Skeletal muscle cell (primary cell): ENCODE measurements at places on chromosomes 3 and 15.

DNA sequence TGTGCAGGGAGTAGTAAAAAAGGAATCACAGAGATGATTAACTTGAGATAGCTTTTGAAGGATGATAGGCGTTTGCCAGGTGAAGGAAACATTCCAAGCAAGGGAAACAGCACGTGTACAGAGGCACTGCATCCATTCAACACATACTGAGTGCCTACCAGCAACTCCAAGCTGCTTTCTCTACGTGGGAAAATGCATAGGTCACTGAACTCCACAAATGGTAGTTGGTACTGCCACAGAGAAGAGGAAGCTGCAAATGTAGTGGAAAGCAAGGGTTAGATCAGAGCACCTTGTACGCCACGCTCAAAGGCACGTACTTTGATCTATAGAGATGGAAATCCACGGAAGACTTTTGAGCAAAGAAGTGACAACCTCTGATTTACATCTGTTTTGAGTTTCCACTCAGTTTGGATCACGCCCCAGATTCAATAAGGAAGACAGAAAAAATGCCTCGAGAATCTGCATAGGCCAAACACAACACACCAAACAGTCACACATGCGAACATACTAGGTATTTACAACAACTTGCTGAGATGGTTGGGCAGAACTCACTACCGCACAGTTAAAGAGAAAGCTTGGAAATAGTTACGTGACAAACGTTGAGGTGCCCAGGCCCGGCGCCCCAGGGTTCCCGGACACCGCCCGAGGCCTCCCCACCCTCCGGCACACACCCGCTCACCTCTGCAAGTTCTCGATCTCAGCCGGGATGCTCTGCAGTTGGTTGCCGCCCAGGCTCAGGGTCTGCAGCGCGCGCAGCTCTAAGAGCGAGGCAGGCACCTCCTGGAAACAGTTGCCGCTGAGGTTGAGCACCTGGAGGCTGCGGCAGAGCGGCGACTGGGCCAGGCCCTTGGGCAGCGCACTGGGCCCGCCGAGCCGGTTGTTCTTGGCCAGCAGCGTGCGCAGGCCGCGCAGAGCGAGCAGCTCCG lies 826 bp downstream of the LRRC58 start:
- no peak for DNase-seq

GRCh38 chr3:150351398-150351797 lies 56.7 kb upstream of the TSC22D2 start:
- DNase-seq = no peak

DNA sequence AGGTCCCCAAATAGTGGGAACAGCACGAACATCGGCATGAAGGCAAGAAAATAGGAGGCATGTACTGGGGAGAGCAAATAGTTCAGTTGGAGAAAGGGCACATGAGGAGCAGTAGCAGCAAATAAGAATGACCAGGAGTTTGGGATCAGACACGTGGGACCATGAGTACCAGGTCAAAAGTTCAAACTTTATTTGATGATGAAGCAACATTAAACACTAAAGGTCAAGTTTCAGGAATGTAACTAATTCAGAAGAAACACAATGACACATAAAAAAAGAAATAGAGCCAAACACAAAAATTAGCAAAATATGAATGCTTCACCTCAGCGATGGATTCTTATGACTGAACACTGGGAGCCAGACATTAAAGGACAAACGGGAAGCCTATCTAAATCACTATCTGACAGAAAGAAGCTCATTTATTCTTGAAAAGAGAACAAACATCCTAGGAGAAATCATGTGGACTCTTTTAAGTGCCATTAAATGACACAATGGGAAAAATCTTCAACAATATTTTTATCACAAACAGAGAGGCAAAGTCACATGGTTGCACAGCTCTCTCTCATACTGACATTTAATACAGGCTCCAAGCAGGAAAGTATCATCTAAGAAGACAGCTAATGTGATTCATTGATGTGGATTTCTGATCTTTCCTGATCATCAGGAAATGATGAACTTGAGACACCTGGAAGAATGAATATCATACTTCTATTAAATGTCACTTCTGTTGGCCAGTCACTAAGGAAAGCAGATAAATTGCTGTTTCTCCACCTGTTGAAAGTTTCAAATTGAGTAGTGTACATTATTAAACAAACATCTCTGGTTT lies 216.9 kb upstream of the THBS1 start:
- DNase-seq = no peak

DNA sequence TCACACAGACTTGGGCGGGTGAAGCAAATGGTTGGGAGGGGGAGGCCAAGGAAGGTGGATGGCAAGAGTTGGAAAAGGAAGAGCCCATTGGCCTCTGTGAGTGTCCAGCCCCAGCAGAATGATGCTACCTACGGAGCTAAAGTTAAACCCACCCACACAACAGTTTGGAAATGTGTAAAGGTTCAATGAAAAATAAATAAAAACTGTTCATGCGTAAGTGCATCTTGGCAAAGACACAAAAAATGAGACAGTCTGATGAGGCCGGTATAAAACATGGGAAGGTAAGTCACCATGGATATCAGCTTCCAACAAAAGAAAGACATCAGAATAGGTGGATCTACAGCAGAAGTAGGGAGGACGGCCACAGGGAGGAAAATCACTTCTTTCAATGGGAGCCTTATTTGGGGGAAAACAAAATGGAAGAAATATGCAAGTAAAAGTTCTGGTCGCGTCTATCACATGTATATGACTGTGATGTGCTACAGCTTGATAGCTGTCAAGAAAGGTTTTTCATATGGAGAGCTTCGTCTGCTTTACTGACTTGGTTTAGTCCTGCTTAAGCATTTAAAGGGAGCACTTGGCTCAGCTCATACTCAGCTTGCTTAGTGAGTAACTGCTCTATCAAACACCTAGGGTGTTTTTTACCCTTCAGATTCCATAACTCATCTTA lies 82.8 kb downstream of the TIGIT start:
- DNase-seq = no peak

- peak; percentile 99 for DNase-seq
These were observed 47.3 kb downstream of the AMOTL2 start for GRCh38 chr3:134326760-134327593.

DNA sequence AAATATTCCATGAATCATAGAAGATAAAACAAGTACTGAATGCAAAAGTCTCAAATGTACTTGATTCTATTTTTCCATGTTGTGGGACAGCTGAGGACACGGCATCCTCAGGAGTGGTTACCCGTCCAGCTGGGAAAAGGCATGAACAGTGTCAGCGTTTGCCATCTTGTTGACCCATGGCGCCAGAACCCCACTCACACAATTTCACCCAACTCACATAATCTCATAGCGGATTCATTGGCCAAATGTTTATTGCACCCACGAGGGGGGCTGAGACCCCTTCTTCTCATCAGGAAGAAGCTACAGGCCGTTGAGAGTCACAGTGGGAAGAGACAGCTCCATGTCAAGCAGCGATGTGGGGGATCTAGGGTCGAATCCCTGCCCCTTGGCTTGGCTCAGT lies 72.9 kb downstream of the OCA2 start:
- no peak for DNase-seq

GRCh38 chr3:165748094-165748493 lies 89.1 kb downstream of the BCHE start:
- DNase-seq = no peak

- DNase-seq = no peak
These were observed 38.3 kb downstream of the SLC6A6 start for GRCh38 chr3:14440531-14441239.

DNA sequence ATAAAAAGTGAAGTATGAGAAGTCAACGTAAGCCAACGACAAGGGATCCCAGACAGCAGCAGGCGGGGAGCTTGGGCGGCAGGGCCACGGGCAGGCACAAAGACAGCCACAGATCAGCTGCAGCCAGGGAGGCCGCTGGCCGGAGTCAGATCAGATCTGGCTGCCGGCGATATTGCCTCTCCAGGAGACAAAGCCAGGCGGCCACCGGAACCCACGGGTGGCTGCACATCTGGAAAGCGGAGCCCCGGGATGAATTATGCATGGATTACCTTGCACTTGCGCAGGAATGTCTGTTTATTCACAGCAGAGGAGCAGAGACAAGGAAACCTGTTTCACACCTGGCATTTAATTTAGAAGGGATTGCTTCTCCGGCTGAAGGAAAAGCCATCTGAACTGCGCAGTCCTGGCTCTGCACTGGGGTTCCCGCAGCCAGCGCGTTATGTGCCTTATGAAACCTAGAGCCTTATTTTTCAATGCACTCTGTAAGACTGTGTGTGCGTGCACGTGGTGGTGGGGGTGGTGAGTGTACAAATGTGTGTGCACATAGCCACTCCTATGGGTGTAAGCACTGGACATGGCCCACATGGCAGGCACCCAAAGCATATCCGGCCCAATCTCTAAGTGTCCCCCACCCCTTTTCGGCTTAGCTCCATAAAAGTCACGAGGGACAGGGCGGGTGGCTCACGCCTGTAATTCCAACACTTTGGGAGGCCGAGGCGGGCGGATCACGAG lies 427.8 kb upstream of the MCTP2 start:
- no peak for DNase-seq

GRCh38 chr3:15391007-15391406 lies 36.3 kb downstream of the METTL6 start:
- no peak for DNase-seq

- DNase-seq = no peak
These were observed 31.6 kb upstream of the MTMR14 start for GRCh38 chr3:9617736-9618135.

DNA sequence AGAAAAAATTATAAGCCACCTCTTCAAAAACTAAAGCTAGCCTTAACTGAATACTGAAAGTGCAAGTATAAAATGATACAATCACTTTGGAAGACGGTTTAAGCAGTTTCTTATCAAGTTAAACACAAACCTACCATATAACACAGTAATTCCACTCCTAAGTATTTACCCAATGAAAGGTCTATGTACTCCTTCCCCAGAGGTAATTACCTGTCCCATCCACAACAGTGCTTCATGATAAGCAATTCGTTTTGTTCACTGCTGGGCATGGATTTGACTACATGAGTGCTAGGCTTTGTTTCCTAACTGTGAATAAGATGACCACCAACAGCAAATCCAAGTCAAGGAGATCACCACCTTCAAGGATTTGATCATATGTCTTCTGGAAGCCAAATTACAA lies 4.3 kb downstream of the COX5A start:
- DNase-seq = no peak

- no peak for DNase-seq
These were observed 83.9 kb downstream of the LRRK1 start for GRCh38 chr15:101003081-101003480.

DNA sequence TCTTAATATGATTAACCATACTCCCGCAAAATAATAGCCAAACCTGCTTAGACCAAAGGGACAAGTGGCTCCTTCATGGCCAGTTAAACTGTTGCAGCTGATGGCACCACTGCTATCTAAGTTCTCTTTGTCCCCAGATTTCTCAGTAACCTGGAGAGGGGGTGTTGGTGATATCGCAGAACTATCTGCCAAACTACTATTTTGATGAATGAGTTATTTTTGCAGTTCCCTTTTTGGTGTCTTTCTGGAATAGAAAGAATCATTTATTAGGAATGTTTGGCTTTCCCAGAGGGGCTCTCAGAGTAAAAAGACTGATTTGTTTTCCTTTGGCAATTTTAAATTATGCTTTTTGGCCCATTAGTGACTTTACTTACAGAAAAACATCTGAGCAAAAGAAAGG lies 33.0 kb downstream of the CLEC3B start:
- no peak for DNase-seq

DNA sequence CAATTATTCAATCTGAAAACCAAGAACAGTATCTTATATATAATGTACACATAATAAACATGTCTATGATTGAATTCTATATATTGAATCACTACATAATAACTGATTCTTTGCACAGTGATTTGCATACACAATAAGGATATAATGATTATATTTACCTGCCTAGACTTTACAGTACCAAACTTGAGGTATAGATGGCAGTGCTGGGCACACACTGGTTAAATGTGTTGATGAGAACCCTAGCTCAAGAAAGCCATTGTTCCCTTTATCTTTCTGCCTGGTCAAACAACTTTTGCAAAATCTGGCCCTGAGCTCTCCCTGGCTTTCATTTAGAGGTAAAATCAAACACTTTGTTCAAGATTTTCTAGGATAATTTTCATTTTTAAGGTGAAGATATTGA lies 697.7 kb downstream of the TUSC7 start:
- DNase-seq = no peak

- DNase-seq = no peak
These were observed 200.7 kb upstream of the TTC14 start for GRCh38 chr3:180401226-180401625.

DNA sequence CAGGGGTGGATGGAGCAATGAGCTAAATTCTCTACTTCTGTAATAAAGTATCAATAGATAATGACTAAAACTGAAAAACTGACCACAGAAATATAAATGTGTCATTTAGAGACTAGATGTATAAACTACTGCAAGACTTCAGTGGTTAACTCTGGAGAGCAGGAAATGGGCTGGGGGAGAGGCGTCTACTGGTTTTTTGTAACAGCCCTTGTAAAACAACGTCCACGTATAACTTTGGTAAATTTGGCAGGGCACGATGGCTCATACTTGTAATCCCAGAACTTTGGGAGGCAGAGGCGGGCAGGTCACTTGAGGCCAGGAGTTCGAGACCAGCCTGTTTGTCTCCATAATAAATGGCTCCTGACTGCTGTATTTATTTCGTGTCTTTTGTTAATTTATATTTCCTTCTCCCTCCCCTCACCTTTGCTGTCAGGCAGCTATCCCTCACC lies 12.5 kb downstream of the RAB27A start:
- DNase-seq = no peak

DNA sequence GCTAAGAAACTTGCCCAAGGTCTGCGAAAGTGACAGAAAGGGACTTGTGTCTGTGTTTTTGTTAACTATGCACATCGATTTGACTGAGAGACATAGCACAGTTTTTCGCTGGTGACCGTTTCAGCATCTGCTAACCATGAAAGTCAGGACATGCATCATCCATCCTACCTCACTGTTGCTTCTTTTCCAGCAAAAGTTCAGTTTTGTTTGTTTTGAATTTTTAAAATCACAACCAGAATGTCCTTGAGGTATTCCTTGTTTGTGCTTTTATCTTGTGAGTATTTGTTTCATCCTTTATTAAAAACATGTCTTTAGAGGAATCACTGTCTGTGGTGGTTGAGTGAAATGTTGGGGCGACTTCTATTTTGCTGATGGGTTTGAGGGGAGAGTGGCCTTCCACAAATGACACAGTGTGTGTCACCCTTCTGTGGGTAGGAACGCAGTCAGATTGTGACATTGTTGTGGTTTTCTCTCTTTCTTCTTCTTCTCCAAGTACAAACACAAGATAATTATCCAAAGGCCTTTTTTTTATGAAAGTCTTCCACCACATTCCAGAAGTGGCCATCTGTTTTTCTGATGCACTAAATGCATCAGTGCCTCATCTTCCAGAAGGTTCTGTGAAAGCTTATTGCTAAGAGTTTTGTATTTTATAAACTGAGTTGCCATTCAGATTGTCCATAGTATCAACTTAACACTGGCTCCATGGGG lies 214.4 kb upstream of the NR2E3 start:
- DNase-seq = no peak
